ENCODE measurements at places on chromosomes 7 and 10.

DNA sequence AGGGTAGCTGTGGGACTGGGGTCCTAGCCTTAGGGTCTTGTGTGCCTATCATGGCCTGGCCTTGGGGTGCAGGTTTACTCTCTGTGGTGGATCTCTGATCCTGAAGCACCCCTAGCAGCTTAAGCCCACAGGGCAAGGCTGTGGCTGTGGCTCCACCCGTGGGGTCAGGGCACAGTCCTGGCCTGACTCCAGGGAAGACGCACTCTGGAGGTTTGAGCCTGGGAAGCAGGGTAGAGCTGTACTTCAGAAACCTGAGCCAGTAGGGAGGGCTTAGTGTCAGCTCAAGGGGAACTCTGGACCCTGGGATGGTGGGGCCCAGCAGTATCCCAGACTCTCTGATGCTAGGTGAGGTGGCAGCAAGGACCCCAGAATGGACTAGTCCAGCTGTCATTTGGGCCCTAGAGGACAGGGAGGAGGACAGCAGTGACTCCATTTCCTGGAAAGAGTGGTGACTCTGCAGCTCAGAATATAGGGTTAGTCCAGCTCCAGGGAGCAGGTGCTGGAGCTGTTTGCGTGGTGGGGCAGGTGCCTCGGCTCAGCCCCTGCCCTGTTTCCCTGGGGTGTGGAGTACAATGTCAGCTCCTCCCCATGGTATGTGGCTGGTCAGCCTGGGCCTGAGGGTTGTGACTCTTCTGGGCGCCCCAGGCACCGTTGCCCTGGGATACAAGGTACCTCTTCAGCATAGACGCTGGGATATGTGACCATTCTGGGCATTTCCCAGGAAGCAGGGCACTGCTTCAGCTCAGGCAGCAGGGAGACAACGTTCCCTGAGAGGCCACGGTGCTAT is 15.8 kb downstream of the GTPBP4 start:
- DNase-seq, result no peak

DNA sequence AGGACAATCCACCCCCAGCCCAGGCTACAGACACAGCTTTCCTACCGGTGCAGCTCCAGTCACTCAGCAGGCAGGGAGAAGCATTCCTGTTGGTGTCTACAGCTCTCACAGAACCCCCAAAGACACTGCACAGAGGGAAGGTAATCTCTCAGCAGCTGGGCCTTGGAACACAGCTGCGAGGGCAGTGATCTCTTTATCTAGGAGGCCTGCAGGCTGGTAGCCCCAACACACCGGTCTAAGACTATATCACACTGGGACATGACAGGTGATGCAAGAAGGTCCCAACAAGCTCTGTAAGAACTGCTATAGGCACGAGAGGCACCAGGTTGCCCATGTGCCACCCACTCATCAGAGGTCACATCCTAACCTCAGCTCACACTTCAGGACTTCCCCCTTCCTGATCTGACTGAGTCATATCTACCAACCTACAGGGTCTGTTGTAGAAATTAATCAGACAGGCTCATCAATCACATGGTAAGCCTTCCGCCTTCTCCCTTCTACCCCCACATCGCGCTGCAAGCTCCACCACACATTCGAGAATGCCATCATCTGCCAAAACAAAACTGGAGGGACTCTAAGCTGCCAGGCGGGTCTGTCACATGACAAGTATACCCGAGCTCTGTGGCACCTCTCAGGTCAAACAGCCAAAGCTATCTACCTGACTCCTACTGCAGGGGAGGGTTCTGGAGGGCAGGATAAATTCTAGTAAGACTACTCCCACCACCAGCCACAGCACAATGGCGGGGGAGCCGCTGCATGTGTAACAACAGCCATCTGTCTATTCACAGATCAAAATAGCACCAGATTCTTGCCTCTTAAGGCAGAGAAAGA is 26.1 kb downstream of the FAM53B start:
- DNase-seq, result no peak

- peak; percentile 99 for DNase-seq
Measured at GRCh38 chr7:73578342-73579128, at the start of gene TBL2. Gene TBL2 (minus strand): TSS chr7:73578579. CDS start chr7:73578549, 30 bp downstream.

- DNase-seq, result peak; percentile 71
Measured at GRCh38 chr10:124539935-124540641, 78.5 kb downstream of the LHPP start.

DNA sequence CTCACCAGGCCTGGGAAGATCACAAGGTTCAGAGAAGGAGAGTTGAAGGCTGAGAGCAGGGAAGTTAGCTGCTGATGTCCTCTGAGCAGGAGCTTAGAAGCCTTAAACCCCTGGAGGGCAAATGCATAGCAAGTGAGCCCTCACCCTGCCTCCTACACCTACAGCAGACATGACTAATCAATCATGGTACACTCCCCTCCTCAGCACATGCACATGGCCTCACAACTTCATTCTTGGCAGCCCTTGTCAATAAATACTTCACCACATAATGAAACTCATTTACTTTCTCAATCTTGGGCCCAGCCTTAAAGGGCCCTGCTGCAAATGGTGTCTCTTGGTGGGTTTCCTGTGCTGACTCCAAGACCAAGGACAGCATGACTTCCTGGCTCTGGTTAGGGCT is 12.9 kb downstream of the MMRN2 start:
- DNase-seq, result no peak

DNA sequence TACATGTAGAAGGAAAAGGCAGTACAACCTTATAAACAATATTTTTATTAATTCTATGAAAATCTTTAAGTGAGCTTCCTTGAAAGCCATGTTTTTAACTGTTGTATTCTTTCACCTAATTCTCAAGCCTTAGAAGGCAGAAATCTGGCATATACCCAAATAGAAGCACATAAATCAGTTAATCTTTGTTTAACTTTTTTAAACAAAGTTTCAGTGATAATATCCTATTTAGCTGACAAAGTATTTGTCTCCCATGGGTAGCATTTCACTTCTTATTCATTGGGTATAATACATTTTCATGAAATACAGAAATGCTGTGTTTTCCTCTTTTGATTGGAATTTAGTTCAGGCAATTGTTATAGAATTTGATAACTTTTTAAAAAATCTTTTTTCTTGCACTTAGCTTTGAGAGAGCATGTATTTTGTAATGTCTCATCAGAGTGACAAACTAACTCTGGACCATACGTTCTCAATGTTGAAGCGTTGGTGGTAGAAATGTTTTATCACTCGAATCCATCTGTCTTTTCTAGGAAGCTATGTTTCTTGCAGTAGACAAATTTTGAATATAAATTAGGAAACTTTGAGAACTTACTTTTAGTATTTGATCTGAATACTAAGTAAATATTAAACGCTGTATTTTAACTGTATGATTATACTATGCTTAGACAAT is 78.1 kb downstream of the CREM start:
- no peak for DNase-seq

GRCh38 chr10:34667177-34667576 is 147.9 kb downstream of the PARD3 start:
- DNase-seq, result no peak

DNA sequence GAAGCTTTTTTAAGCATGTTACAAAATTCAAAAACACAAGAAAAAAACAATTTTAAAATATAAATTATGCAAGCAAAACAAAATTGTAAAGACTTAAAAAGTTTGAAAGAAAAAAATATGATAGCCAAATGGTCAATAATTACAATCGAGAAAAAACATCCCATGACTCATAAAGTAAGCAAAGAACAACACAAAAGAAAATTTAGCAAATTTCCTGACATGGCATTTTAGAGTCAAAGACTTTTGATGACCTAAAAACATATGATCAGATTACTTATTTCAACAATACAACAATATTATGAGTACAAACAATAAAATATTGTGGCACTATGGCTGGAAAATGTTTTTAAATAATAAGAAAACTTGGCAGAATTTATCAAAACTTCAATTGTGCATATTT is 312.1 kb upstream of the MEOX2 start:
- DNase-seq, result no peak

GRCh38 chr10:116076621-116077020 is 196.4 kb downstream of the GFRA1 start:
- DNase-seq, result no peak

- DNase-seq, result no peak
Measured at GRCh38 chr10:46098386-46098785, 52.3 kb upstream of the MSMB start.

DNA sequence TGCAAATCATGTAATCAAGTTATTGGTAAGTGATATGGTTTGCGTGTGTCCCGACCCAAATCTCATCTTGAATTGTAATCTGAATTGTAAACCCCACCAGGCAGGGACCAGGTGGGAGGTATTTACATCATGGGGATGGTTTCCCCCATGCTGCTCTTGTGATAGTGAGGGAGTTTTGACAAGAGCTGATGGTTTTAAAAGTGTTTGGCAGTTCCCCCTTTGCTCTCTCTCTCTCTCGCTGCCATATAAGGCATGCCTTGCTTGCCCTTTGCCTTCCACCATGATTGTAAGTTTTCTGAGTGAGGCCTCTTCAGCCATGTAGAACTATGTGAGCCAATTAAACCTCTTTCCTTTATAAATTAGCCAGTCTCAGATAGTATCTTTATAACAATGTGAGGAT is 302.6 kb downstream of the THSD7A start:
- no peak for DNase-seq

DNA sequence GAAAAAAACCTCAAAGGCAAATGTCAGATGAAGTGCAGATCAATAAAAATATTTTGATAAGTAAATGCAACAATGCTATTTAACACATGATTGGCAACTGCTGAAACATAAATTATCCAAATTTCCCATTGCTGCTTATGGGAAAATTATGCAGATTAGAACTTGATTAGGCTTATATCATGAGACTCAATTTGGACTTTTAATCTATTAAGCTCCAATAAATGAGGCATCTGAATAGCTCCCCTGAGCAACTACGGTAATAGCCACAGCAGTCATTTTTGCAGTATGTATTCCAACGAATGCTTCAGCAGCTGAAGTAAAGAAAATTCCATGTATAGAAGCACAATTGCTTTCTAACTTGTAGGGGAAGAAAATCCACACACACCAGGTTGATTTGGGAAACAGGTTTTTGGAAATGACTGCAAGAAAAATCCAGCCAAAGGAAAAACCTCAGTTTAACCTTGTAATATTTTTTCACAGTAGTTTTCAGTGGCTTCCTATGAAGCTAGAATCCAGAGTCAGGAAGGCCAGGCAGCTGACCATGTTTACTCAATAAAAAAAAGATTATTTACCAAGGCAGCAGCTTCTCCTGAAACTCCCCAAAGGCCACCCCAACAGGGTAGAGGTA is 716.1 kb downstream of the KCNMA1 start:
- DNase-seq, result no peak

- DNase-seq, result no peak
Measured at GRCh38 chr10:94240491-94240890, 122.2 kb downstream of the NOC3L start.

DNA sequence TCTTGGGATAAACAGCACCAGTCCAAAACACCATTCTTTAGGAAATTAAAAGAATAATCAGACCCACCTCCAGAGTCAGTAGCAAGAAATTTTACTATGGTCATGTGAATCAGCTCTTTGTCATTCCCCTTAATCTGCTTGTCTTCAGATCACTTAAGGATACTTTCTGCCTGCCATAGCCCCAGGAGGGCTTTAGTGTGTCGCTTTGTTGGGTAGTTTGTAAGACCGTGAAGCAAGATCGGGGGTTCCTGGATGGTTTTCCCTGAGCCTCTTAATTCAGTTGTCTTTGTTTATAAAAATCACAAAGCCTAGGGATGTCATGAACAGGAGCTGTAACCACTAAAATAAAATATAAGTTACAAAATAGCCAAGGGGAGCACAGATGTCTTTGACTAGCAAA is 223.6 kb downstream of the RELN start:
- no peak for DNase-seq

- no peak for DNase-seq
Measured at GRCh38 chr7:142443216-142444010, 185.6 kb upstream of the PRSS58 start.

DNA sequence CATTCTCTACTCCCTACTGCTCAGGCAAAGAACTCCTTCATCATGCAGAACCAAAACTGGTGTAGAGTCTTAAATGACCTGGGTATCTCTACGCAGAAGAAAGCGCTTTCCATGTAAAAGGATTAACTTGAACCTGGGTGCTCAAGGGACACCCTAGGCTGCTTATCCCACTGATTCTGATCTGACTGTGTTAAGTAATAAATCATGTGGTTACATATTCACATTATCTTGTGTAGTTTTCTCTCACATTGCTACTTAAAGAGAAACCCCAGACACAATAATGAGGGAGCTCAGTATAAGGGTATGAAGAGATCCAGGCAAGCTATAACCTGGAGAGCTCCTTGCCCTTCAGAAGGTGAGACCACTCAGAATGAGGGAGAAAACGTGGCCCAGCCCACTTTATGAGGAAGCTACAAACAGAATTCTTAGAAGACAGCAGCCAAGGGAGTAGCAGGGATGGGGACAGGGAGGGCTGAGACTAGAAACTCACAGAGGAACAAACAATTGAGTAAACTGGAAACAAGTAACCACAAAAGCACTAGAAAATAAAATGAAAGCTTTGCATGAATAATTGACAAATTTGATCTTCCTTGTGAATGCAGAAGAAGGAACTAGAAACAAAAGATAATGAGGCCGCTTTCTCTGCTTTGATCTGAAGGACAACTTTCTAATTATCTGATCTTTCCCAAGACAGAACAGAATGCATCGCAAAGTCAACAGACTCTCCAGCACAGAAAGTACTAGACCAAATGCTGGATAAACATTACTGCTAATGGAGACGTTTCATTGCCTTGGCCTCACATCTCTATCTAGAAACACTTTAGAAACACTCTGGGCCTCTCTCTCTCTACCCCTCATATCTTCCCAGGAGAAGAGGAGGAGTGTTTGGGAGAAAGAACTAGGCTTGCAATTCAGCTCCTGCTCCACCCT is 76.1 kb downstream of the LRRC17 start:
- no peak for DNase-seq

DNA sequence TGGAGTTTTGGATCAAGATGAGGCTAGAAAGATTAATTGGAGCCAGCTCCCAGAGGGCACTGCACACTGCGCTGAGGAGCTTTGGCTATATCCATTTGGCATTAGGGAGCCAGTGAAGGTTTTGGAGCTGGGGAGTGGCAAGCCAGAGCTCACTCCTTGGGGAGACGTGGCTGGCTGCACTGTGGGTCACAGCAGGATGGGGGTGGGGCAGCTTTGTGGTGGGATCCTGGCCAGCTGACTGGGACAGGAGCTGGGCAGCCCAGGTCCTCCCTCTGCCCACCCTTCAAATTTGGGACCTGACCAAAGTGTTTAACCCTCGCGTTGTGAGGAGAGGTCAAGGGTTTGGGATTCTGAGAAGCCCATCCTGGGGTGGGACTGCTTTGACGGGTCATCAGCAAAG is 5.0 kb downstream of the C10orf105 start:
- DNase-seq, result no peak

- no peak for DNase-seq
Measured at GRCh38 chr7:123805287-123805686, 39.7 kb upstream of the HYAL4 start.

DNA sequence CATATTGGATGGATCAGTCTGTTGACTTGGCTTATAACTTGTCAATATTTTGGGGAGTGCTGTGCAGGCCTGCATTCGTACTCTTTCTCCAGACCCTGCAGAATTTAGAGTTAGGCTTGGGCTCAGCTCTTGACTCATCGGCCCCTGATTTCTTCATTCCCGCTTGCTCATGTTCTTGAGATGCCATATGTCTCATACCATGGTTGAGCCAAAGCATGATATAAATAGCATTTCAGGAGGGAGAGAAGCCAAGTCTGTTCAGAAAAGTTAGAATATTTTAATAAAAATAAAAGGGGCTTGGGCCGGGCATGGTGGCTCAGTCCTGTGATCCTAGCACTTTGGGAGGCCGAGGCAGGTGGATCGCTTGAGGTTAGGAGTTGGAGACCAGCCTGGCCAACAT is 898.1 kb downstream of the TYW1 start:
- no peak for DNase-seq

GRCh38 chr10:35058134-35058533 is 32.0 kb downstream of the CUL2 start:
- no peak for DNase-seq

GRCh38 chr10:58743466-58744115 is 230.9 kb downstream of the BICC1 start:
- no peak for DNase-seq
